ENCODE measurements at places on chromosomes 6 and 20. TPM values are rescaled to one million over a fixed set of nuclear protein-coding genes. Genes with fewer than 3 reads are reported as not detected.

SLC22A2 gene
- not detected for total RNA-seq

KIAA0408 gene
- 2.0 TPM for total RNA-seq

PRPH2 gene
- 2.5 TPM for total RNA-seq

COL21A1 gene
- 1.0 TPM for total RNA-seq

BMP7 gene
- not detected for total RNA-seq

MUC22 gene
- not detected for total RNA-seq

BPIFA1 gene
- not detected for total RNA-seq

LY6G6F gene
- total RNA-seq: not detected

BNIP5 gene
- total RNA-seq: not detected

COL9A3 gene
- total RNA-seq: 1.0 TPM

DDX39B gene
- total RNA-seq: 262 TPM

PNPLA1 gene
- total RNA-seq: not detected

EDN3 gene
- not detected for total RNA-seq

TCFL5 gene
- 17.9 TPM for total RNA-seq

SNAP91 gene
- total RNA-seq: 0.52 TPM

ISM1 gene
- 32.1 TPM for total RNA-seq

DEFB119 gene
- total RNA-seq: not detected

FRK gene
- total RNA-seq: 1.0 TPM

SLC35D3 gene
- total RNA-seq: not detected

WFDC12 gene
- not detected for total RNA-seq

NRN1 gene
- total RNA-seq: 142 TPM
